ENCODE measurements at places on chromosomes 7 and 10.

- DNase-seq: no peak
Measured at GRCh38 chr10:125684581-125684980, 1.6 kb upstream of the TEX36 start.

- no peak for DNase-seq
Measured at GRCh38 chr10:12564173-12564572, 214.8 kb downstream of the CAMK1D start.

- DNase-seq: no peak
Measured at GRCh38 chr7:142053988-142054387, 57.5 kb upstream of the MGAM2 start.

GRCh38 chr7:155694851-155695250, 50.4 kb downstream of the RBM33 start:
- DNase-seq: peak; percentile 1

GRCh38 chr10:121865554-121865953, 62.3 kb downstream of the ATE1 start:
- DNase-seq: no peak

GRCh38 chr7:44131173-44132029, 8.1 kb upstream of the POLD2 start:
- peak; percentile 9 for DNase-seq
